NCI-H1105 (cell line): ENCODE measurements at places on chromosomes 1 and 21.

- DNase-seq: no peak
Observed at GRCh38 chr21:30233228-30234020, 17.5 kb upstream of the CLDN8 start.

DNA sequence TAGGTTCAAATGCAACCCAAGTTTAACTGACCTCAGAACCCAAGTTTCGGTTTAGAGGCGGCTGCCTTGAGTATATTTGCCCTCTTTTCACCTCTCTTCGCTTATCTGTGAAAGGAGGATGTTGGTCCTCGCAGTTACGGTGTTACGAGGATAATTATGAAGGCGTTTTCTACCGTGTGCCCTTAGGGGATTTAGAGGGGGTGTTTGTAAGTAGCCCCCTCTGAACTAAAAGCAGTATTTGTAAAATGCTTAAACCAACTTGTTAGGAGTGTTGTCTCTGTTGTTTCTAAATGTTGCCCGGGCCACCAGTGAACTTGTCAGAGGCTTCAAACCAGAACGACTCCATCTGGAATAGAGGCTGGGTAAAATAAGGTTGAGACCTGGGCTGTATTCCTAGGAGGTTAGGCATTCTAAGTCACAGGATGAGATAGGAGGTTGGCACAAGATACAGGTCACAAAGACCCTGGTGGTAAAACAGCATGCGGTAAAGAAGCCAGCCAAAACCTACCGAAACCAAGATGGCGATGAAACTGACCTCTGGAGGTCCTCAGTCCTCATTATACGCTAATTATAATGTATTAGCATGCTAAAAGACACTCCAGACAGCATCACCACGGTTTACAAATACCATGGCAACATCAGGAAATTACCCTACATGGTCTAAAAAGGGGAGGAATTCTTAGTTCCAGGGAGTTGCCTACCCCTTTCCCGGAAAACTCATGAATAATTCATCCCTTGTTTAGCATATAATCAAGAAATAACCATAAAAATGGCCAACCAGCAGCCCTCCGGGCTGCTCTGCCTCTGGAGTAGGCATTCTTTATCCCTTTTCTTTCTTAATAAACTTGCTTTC is 1.0 kb upstream of the PSRC1 start:
- no peak for DNase-seq

DNA sequence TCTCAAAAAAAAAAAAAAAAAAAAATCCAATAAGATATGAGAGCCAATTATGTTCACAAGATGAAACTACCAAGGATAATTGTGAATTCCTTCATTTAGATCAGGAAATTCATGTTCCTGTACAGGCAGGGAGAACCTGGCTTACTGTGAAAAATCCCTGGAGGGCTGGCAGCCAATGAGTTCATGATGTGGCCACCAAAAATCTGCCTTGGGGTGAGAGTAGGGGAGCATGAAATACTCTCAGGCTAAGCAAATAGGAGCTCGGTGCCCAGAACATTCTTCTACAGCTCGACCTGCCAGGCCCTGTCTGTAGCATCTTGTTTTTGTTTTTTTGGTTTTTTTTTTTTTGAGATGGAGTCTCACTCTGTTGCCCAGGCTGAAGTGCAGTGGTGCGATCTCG is 50.1 kb downstream of the PIK3CD start:
- no peak for DNase-seq

DNA sequence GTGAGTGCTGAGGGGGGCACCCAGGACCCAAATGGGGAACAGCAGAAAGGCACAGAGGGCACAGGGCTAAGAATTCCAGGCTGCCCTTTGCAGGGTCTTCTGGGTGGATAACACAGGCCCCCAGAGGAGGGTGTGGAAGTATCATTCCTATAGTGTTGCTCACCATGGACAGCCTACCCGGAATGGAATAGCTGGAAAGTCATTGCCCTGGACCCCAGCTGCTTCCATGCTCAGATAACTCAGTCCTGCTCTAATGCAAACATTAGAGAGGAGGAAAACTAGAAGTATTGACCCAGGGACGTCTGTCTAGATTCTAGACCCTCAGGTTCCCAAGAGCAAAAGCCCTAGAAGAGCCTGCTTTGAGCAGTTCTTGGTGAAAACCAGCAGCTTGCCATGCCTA is 24.7 kb downstream of the SLC6A17 start:
- DNase-seq: no peak

DNA sequence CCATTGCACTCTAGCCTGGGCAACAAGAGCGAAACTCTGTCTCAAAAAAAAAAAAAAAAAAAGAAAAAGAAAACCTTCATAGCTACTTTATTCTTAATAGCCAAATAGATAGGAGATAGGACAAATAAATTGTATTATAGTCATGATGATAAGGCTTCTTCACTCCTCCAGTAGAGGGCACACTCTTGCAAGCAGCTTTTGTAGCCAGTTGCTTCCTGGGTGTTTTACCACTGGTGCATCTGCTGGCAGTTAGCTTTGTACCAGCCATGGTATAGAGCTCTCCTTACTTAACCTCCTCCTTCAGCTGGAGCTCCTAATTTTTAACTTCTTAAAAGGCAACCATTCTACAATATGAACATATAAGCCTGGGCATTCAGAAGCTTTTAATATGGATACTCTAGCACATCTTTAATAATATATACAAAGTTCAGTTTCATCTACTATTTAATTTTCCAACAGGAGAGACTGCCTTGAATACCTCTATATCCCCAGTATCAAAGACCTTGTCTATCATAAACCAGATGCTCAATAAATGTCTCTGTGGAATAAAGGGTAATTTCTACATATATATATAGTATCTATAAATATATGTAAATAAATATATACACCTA is 35.8 kb downstream of the EVI5 start:
- DNase-seq: peak; percentile 42

- no peak for DNase-seq
Observed at GRCh38 chr1:89276690-89277089, 4.0 kb upstream of the GBP5 start.

DNA sequence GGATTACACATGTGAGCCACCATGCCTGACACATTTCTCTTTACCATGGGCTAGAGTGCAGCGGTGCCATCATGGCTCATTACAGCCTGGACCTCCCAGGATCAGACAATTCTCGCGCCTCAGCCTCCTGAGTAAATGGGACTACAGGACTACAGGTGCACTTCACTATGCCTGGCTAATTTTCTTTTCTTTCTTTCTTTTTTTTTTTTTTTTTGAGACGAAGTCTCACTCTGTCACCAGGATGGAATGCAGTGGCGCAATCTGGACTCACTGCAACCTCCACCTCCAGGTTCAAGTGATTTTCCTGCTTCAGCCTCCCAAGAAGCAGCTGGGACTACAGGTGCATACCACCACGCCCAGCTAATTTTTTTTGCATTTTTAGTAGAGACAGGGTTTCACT is 14.8 kb upstream of the KIF1B start:
- DNase-seq: no peak

DNA sequence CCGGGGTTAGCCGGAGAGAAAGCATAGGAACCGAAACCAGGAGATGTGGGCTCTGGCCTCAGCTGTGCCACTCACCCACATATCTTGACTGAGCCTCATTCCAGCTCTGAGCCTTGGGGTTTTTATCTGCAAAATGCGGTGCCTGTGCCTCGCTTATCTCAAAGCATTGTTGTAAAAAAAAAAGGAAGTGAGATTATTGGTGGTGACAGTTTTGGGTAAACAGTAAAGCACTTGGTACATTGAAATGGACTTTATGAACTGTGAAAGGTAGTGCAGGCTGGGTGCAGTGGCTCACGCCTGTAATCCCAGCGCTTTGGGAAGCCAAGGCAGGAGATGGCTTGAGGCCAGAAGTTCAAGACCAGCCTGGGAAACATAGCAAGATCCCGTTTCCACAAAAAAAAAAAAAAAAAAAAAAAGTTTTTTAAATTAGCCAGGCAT is 3.8 kb downstream of the PTAFR start:
- DNase-seq: no peak

- no peak for DNase-seq
Observed at GRCh38 chr1:61091455-61091854, 9.1 kb downstream of the NFIA start.

- no peak for DNase-seq
Observed at GRCh38 chr21:23026878-23027277, 2028.7 kb downstream of the NCAM2 start.

DNA sequence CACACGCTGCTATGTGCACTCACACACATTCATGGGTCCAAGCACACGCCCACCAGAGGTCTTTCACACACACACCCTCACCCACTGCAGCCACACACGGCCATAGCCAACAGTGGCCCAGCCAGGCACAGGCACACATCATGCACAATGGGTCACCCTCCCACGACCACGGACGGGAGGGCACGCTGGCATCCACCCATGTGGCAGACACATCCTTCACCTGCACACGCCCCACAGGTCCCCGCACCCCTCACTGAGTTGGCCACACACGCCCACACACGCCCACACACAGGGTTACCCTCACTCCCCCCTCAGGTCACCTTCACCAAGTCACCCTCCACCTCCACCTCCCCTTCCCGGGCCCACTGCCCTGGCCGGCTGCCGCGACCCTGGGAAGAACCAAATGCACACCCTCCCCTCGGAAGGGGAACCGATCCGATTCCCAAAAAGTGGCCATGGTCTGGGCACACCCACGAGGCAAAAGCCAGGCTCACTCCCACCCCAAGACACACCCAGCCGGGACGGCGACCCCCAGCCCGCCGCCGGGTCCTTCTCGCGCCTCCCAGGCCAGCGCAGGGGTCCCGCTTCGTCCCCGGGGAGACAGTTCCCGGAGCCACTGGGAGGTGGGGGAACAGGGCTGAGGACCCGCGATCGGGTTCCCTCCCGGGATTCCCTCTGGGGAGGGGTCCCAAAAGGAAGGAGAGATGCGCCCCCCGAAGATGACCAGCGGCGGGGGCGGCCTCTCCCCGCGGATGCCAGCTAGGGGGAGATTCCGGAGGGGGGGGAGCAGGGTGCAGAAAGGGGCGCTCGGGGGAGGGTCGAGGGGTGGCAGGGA is 860 bp downstream of the SDC3 start:
- DNase-seq: no peak

GRCh38 chr21:38734646-38735365 is 70.9 kb upstream of the ETS2 start:
- DNase-seq: no peak

GRCh38 chr1:70485624-70486023 is 74.6 kb downstream of the CTH start:
- no peak for DNase-seq
